ENCODE measurements at places on chromosomes 4 and X. TPM values are rescaled to one million over a fixed set of nuclear protein-coding genes. Genes with fewer than 3 reads are reported as not detected.

- no peak overlapping the region for H3K4me3 ChIP-seq
- no peaks in the 10 kb centered on the region for H3K27me3 ChIP-seq
- no peak overlapping the region for H3K27ac ChIP-seq
Measured at GRCh38 chrX:22109442-22109841, 77.3 kb downstream of the PHEX start.

- H3K27me3 ChIP-seq = no peaks in the 10 kb centered on the region
- H3K4me3 ChIP-seq = no peak overlapping the region
- no peak overlapping the region for H3K27ac ChIP-seq
Measured at GRCh38 chr4:109041463-109042360, 260.7 kb downstream of the COL25A1 start.

GRCh38 chr4:161920304-161921052 lies 243.3 kb downstream of the FSTL5 start:
- no peaks in the 10 kb centered on the region for H3K4me1 ChIP-seq
- no peak for DNase-seq
- H3K27me3 ChIP-seq = no peaks in the 10 kb centered on the region
- H3K36me3 ChIP-seq = no peaks in the 10 kb centered on the region
- H3K4me3 ChIP-seq = no peak overlapping the region

GRCh38 chrX:23185951-23186350 lies 148.7 kb upstream of the PTCHD1 start:
- H3K27ac ChIP-seq = no peak overlapping the region
- no peak for DNase-seq
- H3K36me3 ChIP-seq = no peaks in the 10 kb centered on the region
- H3K27me3 ChIP-seq = no peaks in the 10 kb centered on the region
- H3K4me1 ChIP-seq = no peaks in the 10 kb centered on the region
- H3K4me3 ChIP-seq = no peak overlapping the region

- no peak for DNase-seq
- no peak overlapping the region for H3K4me3 ChIP-seq
- H3K27ac ChIP-seq = no peak overlapping the region
- H3K4me1 ChIP-seq = peaks cover 6% of the 10 kb centered on the region
- H3K27me3 ChIP-seq = peaks cover 3% of the 10 kb centered on the region
- H3K36me3 ChIP-seq = no peaks in the 10 kb centered on the region
Measured at GRCh38 chr4:65393078-65393477, 277.2 kb downstream of the EPHA5 start.

GRCh38 chr4:76558396-76559235 lies 123.6 kb downstream of the SHROOM3 start:
- H3K36me3 ChIP-seq = peaks cover 1% of the 10 kb centered on the region
- peaks cover 36% of the 10 kb centered on the region for H3K4me1 ChIP-seq
- H3K27ac ChIP-seq = no peak overlapping the region
- no peak overlapping the region for H3K4me3 ChIP-seq
- DNase-seq = no peak

DNA sequence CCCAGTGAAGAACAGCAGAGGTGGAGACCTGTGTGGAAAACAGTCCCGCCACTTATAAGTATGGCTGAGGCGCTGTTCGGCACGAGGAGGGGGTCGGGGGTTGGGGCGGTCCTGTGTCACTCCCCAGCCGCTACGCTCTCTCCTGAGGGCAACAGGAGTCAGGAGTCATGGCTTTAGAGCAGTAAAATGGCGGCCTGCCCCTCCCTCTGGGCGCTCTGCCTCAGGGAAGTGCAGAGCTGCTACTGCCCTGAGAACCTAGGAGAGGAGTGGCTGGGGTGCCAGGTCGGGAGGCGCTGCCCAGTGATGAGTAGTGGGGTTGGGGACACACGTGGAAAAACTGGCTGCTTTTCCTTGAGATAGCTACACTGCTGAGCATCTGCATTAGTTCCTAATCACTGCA lies 551.2 kb upstream of the AMOT start:
- no peak overlapping the region for H3K4me3 ChIP-seq
- H3K27ac ChIP-seq = no peak overlapping the region
- peaks cover 3% of the 10 kb centered on the region for H3K4me1 ChIP-seq
- peaks cover 7% of the 10 kb centered on the region for H3K36me3 ChIP-seq

- H3K27ac ChIP-seq = no peak overlapping the region
- DNase-seq = no peak
- H3K4me3 ChIP-seq = no peak overlapping the region
- H3K36me3 ChIP-seq = no peaks in the 10 kb centered on the region
- H3K27me3 ChIP-seq = no peaks in the 10 kb centered on the region
- no peaks in the 10 kb centered on the region for H3K4me1 ChIP-seq
Measured at GRCh38 chr4:54556587-54556986, 101.2 kb upstream of the KIT start.

- DNase-seq = no peak
- H3K36me3 ChIP-seq = no peaks in the 10 kb centered on the region
- no peaks in the 10 kb centered on the region for H3K4me1 ChIP-seq
- H3K4me3 ChIP-seq = no peak overlapping the region
- no peak overlapping the region for H3K27ac ChIP-seq
Measured at GRCh38 chrX:122046226-122046625, 998.8 kb downstream of the GLUD2 start.

Gene NWD2
- total RNA-seq = 0.02 TPM

Gene CT45A3
- not detected for total RNA-seq

Gene USP26
- total RNA-seq = not detected

Gene CYBB
- total RNA-seq = 0.38 TPM

Gene CORIN
- 1.1 TPM for total RNA-seq

Gene UCHL1
- 181 TPM for total RNA-seq

Gene SERTM2
- total RNA-seq = 3.7 TPM
